ENCODE measurements at places on chromosomes 7 and 10. TPM values are rescaled to one million over a fixed set of nuclear protein-coding genes. Genes with fewer than 3 reads are reported as not detected.

Gene CELF2
- 0.51 TPM for total RNA-seq

Gene NUTM2D
- total RNA-seq, result 1.1 TPM

DNA sequence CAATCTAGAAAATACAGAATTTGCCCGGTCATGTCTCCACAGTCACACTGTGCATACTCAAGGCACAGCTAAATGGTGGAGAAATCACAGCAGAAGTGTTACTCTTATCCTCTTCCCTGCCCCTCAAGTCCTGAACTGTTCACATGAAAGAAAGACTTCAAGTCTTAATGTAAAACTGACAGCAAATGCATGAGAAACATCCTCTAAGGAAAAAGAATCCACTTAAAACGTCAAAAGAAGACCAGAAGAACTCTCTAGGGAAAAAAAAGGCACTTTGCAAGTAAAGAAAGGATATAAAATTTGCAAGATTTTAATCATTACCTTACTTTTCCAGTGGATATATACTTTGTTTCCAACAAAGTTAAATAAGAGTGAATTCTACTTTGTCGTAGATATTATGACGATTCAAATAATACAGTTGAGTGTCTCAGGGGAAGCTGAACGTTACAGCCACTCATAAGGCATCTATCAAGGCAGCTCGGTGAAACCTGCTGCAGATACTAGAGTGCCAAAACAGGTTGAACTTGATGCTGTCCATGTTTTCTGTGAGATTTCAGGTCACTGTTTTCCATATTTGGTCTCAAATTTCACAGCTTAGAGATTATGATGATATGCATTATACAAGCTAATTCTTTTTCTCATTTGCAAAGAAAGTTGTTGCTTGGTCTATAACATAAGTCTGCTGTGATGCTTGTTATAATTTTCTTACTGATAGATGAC, 155.0 kb downstream of the CTTNBP2 start:
- DNase-seq, result no peak

- DNase-seq, result no peak
These were observed 207.3 kb downstream of the KIAA1217 start for GRCh38 chr10:24416248-24416647.

- no peak for DNase-seq
These were observed 103.3 kb downstream of the TPST1 start for GRCh38 chr7:66308411-66308810.

- DNase-seq, result no peak
These were observed 190.3 kb upstream of the SHH start for GRCh38 chr7:156002362-156003066.

Measured in G401 (cell line).